ENCODE measurements at places on chromosomes 16 and 17.
A peak's percentile ranks its signal among the peaks of the same experiment; 100 is the strongest.

DNA sequence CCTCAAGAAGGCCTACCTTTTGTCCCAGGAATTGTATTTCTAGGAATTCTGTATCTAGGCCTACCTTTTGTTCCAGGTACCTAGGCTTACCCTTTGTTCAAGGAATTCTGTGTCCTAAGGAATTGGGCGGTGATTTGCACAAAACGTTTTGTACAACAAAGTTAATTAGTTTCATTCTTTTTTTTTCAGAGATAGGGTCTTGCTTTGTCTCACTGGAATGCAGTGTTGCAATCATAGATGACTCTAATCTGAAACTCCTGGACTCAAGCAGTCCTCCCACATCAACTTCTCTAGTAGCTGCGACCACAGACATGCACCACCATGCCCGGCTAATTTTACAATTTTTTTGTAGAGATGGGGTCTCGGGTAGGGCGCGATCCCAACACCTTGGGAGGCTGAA lies 7.0 kb downstream of the CDR2L start:
- DNase-seq, result no peak

DNA sequence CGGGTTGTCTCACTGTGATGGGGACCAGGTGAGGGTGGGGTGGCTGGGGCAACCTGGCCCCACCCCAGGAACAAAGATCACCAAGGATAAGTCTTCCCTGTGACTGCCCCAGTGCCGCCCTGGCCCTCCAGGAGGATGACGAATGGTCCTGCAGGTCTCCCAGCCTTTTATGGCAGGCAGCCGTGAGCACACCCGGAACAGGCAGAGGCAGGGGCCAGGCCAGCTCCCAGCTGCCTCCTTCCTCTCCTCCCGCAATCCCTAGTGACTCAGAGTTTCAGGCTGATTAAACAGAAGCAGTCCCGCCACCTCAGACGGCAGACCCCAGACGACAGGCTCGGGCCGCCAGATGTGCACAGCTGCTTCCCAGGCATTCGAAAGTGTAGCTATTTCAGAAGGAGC lies 13.3 kb downstream of the JUP start:
- peak; percentile 66 for DNase-seq

DNA sequence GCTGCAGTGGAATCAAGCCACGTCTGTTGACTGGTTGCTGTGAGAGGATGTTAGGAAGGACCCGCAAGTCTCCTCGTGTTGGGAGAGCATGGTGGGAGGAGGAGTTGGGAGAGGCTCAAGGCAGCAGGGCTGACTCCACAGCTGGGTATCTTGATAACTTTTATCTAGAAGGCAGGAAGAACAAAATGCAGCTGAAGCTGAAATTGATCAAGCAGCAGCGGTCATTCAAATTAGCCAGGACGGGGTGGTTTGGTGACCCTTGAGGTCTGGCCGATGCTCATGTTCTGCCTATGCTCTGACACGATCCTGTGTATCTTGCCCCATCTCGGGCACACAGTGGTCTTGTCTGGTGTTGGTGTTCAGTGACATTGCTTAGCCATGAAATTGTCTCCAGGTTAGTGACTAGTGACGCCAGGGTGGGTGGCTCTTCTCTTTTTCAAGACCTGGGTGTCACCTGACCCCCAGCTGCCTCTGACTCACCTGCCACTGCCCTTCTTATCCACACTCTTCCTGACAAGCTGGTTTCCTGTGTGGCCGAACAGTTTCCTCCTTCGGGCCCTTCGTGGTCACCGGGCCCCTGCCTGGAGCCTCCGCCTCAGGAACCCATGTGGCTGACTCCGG lies 19.1 kb downstream of the NPTX1 start:
- DNase-seq, result no peak

DNA sequence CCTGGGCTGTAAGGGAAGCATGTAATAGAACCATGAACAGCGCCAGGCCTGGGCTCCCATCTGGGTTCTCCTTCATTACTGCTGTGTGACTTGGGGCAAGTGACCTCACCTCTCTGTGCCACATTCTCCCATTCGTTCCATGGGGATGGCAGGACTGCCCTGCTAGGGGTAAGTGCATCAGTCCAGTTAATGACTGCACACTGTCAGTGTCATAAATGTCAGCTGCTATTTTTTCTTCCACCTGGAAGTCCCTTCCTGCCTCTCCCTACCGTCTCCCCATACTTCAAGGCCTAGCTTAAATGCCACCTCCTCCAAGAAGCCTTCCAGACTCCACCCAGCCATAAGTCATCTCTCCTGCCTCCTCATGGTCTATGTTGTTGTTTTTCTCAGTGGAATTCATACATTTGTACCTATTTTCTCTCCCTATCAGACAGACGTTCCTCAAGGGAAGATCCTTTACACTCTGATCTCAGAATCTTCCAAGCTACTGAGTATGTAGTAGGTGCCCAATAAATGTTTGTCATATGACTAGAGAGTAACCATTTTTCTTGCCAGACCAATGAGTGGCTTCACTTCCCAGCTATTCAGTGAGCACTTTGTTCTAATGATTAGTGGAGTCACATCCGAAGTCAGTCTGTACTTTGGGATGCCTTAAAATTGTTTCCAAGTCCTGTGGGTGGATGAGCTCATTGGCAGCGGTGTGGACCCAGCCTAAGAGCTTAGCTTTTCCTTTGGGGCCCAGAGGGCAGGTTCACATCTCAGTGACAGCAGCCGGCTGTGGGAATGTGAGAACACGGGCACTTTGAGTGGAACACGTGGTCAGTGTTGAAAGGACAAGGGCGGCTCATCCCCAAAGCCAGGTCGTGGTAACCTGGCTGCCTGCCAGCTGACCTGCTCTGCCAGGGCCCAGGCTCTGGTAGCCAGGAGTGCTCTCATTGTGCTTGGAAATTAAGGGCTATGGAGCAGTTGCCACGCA lies 147.5 kb upstream of the GSE1 start:
- DNase-seq, result peak; percentile 73

GRCh38 chr17:55295411-55296170 lies 30.8 kb downstream of the HLF start:
- peak; percentile 27 for DNase-seq

DNA sequence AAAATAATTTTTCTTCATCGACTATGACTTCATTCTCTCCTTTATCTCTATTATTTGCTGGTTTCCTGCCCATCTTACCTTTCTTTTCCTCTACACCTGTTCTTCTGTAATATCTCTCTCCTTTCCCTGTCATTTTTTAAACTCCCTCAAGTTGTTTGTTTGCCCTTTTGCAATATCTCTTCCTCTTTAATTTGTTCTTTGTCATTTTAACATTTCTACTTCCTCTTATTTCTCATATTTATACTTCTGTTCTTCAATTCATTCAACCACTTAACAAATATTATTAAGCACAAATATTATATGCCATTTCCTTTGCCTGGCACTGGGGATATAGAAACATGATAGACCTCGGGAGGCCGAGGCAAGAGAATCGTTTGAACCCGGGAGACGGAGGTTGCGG lies 22.6 kb downstream of the MAP3K3 start:
- DNase-seq, result no peak

GRCh38 chr16:85821390-85822135 lies 22.1 kb downstream of the COX4I1 start:
- peak; percentile 72 for DNase-seq

Measured in SHP77 (cell line).